CD4-positive, alpha-beta T cell treated with Interleukin-1 beta for 1 hour (primary cell): ENCODE measurements at places on chromosomes 4 and X.

DNA sequence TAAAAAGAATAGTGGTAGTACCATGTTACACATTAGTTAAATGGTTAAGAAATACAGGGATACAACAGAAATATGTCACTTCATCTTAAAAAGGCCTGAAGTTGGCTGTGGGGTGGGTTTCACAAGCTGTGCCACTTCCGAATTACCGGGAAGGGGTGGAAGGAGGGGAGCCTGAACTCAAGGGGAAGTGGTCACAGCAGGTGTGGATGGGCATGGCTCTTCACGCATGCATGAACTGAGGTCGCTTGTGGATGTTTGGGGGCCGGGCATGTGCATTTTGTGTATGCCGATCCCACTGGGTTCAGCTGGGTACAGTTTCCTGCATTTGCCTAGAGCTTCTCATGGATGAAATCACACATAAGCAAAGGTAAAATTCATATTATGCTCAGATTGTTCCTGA is 64.9 kb downstream of the CLCN4 start:
- DNase-seq: no peak

GRCh38 chr4:5399790-5400421 is 308.5 kb downstream of the EVC2 start:
- DNase-seq: no peak

- no peak for DNase-seq
Observed at GRCh38 chr4:98290511-98290910, 29.3 kb downstream of the RAP1GDS1 start.

GRCh38 chr4:92357966-92358365 is 54.2 kb downstream of the GRID2 start:
- DNase-seq: no peak

DNA sequence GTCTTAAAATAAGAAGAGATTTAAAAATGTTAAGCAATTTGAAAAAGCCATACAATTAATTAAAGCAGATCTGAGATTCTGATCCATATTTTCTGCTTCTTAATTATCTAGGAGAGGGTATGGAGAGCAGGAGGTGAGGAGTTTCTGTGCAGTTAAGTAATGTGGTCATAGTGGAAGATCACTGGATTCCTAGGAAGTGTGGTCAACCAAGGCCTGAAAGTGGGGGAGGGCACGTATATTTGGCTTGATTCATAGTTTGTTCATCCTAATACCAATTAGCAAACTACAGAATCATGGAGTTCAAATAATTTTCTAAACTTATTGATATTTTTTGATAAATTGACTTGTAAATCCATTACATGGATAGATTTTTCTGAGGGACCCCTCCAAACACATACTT is 768.3 kb downstream of the RAPGEF2 start:
- no peak for DNase-seq

DNA sequence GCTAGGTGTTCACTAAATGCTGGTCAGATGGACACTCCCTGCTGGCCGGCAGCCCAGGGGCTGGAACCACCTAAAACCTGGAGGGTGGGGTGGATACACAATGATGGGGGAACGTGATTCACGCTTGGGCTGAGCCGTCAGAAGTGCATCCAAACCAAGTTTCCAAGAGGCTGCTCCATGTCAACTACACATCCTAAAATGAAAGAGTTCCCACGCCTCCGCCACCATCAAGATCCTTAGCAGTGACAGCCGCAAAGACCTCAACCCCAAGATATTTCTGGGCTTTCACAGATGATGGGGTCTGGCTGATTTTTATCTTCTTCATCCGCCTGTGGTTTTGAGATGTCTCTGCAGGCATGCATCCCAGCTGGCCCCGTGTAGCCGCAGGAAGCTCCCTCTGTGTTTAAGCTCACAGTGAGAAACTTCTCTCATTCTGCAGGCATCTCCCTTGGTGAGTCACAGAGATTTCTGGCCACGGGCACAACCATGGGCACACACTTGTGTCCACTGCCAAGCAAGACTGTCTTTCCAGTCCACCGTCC is 84.4 kb downstream of the HTRA3 start:
- DNase-seq: no peak

- no peak for DNase-seq
Observed at GRCh38 chr4:107392951-107393350, 327.1 kb downstream of the PAPSS1 start.

DNA sequence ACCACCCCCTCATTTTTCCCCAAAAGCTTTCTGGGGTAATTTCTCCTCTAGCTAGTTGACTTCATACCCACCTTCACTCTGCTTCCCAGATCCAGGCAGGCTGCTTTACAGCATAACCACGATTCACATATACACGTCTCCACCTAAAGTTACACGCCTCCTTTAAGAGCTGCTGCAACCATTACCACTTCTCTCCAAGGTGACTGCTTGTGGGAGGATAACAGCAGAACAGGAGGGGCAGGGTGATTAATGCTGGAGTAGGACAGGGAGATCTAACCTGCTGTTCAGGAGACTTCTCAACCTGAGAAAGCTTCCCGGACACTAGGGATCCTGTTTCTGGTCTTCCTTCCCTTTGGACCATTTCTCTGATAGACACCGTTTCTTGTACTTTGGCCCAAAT is 77.4 kb downstream of the MGST2 start:
- no peak for DNase-seq

DNA sequence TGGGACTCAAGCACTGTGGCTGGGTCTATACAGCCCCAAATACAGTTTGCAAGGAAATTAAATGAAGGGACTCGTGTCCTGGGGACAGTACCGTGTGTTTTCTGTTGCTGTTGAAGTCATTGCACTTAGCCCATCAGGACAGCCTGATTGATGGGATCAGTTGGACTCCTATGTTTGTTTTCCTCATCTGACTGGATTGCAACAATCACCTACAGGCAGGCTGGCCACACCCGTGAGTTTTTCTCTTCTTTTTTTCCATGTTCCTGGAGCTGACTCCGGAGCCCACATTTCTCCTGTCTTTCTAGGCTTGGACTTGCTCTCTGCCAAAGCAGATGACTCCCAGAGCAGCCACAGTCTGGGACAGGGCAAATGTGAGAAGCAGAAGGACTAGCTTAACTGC is 38.1 kb downstream of the RTL9 start:
- DNase-seq: no peak

GRCh38 chr4:55808186-55808585 is 11.4 kb upstream of the EXOC1L start:
- DNase-seq: no peak

DNA sequence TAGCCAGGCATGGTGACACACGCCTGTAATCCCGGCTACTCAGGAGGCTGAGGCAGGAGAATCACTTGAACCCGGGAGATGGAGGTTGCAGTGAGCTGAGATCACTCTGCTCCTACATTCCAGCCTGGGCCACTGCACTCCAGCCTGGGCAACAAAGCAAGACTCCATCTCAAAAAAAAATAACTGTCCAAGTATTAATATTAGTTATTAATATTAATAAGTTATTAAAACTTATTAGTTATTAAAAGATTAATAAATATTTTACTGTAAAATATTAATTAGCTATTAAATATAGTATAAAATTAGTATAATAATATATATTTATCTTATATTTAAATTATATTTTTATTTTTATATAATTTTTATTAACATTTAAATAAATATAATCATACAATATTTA is 19.5 kb upstream of the NDST3 start:
- no peak for DNase-seq

DNA sequence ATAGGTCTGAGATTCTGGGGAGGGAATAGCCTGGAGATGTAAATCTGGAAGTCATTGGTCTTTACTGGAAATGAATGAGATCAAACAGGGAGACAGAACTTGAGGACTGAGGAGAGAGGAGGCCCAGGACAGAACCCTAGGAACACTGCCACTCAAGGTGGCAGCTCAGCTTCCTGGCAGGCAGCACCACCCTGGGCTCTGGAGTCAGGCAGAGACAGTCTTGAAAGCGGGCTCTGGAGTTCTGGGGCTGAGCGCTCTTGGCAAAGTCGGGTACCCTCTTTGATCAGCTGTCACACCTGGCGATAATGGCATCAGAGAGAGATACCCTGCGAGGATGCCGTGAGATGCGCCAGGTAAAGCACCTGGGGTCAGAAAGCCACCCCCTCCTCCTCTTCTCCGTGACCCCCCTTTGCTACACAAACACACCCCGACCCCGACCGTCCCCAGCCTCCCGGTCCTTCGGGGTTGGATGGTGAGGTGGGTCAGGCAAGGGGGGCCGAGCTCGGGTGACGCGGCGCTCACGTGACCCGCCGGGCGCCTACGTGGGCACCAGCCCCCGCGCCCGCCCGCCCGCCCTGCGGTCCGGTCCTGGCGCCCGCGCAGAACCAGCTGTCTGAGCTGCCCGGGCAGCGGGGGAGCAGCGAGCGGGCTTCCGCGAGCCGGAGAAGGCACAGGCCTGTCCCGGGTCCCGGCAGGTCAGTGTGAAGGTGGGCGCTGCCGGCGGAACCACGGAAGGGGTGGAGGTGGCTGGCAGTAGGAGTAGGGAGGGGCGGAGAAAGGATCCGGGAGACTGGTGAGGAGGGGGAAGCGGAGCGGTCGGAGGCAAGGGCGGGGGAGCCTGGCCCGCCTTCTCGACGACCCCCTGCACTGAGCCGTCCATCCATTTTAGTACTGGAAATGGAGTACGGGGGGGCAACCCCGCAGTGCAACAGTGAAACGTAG is at the start of gene TCEAL3:
TSS of gene TCEAL3 (plus strand) at position 600 of the 942 bp plus-strand sequence. CDS start 1,102 bp downstream, outside the sequence.
- DNase-seq: peak; percentile 53

- no peak for DNase-seq
Observed at GRCh38 chr4:76681996-76682395, 215.9 kb downstream of the SOWAHB start.

DNA sequence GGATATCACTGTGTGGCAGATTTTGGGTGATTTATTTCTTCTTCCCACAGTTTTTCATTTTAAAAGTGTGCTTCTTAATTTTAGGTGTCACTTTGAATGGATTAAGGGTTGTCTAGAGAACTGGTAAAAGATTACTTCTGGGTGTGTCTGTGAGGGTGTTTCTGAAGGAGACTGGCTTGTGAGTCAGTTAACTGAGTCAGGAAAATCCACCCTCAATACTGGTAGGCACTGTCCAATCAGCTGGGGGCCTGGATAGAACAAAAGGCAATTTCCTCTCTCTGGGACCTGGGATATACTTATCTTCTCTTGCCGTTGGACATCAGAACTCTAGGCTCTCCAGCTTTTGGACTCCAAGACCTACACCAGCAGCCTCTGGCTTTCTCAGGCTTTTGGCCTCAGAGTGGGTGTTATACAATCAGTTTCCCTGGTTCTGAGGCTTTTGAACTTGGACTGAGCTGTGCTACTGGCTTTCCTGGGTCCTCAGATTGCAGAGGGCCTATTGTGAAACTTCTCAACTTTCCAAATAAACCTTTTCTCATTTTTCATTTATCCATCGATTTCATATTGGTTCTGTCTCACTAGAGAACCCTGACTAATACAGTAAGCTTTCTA is 413.1 kb downstream of the GBA3 start:
- no peak for DNase-seq

DNA sequence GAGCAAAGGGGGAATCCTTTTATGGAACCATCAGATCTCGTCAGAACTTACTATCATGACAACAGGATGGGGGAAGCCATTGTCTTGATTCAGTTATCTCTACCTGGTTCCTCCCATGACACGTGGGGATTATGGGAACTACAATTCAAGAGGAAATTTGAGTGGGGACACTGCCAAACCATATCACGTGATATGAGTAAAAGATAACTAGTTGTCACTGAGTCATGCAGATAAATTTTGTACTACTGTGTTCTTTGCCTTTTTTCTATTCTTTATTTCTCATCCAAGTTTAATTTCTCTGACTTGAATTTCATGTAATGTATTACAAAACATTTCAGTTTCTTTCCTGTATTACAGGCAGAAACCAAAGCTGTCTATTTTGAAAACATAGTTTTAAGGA is 383.2 kb downstream of the EPHA5 start:
- no peak for DNase-seq

GRCh38 chr4:15912236-15912635 is 26.3 kb downstream of the FGFBP1 start:
- DNase-seq: no peak
